NCI-H82 (cell line): ENCODE measurements at places on chromosomes 6 and 20.

DNA sequence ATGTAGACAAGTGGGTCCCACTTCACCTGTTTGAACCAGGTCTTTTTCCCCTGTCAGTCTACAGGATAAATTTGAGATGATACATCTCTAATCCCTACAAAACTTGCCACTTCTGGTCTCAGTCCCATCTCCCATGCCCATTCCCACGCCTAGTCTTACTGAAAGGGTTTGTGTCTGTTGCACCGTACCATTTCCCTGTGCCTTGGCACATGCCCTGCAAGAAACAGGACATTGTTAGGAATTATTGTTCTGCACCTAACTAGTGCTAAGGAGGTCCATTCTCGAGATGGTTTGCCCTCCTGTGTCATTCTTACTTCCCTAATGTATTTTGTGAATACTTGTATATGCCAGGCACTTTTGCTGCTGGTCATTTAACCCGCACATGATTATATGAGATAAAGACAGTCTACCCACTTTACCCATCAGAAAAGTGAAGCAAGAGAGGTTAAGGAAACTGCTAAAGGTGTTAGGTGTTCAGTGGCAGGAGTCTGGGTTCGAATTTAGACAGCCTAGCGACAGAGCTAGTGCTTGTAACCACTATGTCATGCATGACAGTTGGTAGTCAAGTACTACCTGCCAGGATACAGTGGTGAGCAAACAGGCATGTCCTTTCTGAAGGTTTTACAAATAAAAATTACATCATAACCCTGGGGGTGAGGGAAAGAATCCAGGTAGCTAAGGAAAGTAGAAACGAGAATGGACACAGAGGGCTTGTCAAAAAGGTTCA is 12.7 kb downstream of the FAM217A start:
- DNase-seq = no peak

- DNase-seq = peak; percentile 59
These were observed 625 bp upstream of the ECHDC1 start for GRCh38 chr6:127343809-127344659.

- DNase-seq = peak; percentile 68
These were observed 427 bp downstream of the GINM1 start for GRCh38 chr6:149566410-149567193.

DNA sequence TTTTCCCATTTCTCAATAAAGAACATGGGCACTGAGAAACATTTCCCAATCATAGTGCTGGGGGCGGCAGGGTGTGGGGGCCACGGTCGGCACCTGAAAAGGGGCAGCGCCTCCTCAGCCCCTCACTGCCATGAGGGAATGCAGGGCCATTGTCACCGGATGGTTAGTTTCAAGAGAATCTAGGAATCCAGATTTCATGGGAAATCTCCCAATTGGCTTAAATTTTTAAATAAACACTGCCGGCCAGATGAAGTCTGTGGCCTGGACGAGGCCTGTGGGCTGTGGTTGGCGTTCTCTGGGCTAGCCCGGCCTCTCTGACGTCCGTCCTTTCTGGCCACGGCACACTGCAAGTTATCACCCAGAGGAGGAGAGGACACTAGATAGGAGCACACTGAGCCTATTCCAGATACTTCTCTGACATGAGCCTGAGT is 25.6 kb downstream of the MANBAL start:
- no peak for DNase-seq

DNA sequence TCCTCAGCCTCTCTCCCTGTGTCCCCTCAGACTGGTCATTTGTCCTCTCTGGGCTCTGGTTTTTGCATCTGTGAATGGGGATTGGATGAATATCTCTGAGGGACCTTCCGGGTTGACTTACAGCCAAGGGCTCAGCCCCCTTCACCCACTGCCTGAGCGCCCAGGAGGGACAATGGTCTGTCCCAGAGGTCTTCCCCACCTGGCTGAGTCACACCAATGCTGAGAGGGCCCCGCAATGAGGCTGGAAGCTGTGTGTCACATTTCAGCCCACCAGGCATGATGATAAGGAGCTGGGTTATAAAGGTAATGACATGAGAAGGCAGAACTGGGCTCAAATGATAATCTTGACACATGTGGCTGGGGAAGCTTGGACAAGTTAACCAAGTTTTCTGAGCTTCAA is 70.5 kb downstream of the TOX2 start:
- DNase-seq = no peak

GRCh38 chr20:49261173-49261572 is 16.7 kb downstream of the ZNFX1 start:
- no peak for DNase-seq

DNA sequence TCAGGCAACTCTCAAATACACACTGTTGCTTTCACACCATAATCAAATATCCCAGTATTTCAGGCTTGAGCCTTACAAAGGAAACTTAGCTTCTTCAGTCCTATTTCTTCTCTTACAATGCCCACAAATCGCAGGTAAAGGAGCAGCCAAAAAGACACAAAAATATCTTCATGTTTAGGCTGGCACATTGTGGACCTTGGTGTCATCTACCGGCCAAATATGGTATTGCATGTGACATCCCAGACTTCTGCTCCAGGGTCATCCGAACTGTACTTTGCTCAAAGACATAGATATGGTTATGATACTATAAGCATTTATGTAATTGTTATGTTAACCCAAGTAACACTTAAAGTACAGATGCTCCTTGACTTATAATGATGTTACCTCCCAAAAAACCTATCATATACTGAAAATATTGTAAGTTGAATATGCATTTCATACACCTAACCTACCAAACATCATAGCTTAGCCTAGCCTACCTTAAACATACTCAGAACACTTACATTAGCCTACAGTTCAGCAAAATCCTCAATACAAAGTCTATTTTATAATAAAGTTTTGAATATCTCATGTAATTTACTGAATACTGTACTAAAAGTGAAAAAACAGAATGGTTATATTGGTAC is 4.6 kb downstream of the OR2H2 start:
- DNase-seq = peak; percentile 69

- no peak for DNase-seq
These were observed 68.1 kb upstream of the SLC4A11 start for GRCh38 chr20:3307078-3307477.

DNA sequence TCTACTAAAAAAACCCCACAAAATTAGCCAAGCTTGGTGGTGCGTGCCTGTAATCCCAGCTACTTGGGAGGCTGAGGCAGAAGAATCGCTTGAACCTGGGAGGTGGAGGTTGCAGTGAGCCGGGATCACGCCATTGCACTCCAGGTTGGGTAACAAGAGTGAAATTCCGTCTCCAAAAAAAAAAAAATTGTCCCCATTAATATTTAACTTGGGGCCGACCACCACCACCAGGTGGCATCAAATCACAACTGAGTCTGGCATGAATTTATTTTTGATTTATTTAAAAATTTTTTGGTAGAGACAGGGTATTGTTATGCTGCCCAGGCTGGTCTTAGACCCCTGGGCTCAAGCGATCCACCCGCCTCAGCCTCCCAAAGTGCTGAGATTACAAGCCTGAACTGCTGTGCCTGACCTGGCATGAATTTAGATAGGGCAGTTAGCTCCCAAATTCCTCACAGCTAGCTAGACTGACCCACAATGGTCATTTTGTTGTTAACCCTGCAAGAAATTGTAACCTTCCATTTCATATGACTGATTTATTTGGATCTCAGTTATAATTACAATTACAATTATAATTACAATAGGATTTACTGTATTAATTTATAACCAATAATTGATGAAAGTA is 17.1 kb upstream of the BEND3 start:
- peak; percentile 58 for DNase-seq

GRCh38 chr6:170057961-170058877 is 232.7 kb downstream of the DLL1 start:
- DNase-seq = no peak

DNA sequence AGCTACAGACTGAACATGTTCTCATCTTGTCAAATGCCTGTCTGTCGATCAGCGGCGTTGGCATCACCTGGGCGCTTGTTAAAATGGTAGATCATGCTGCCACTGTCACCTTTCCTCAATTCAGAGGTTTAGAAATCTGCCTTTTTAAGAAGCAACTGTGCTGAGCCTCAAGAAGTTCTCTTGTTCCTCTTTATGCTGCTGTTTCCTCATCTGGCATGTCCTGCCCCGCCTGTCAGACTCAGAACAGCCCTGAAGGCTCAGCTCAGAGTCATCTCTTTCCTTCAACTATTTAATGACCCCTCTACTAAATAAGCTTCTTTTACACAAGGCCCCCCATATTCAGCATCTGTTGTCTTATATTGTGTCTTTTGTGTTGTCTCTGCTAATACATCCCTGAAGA is 368.2 kb downstream of the EPM2A start:
- DNase-seq = no peak

GRCh38 chr6:44056392-44057237 is 70.6 kb downstream of the MRPL14 start:
- no peak for DNase-seq

GRCh38 chr20:4813863-4814695 is 92.4 kb downstream of the PRND start:
- DNase-seq = no peak

GRCh38 chr6:71929047-71929446 is 42.7 kb downstream of the RIMS1 start:
- DNase-seq = no peak

GRCh38 chr20:57666106-57666833 is 43.5 kb downstream of the PMEPA1 start:
- DNase-seq = no peak

DNA sequence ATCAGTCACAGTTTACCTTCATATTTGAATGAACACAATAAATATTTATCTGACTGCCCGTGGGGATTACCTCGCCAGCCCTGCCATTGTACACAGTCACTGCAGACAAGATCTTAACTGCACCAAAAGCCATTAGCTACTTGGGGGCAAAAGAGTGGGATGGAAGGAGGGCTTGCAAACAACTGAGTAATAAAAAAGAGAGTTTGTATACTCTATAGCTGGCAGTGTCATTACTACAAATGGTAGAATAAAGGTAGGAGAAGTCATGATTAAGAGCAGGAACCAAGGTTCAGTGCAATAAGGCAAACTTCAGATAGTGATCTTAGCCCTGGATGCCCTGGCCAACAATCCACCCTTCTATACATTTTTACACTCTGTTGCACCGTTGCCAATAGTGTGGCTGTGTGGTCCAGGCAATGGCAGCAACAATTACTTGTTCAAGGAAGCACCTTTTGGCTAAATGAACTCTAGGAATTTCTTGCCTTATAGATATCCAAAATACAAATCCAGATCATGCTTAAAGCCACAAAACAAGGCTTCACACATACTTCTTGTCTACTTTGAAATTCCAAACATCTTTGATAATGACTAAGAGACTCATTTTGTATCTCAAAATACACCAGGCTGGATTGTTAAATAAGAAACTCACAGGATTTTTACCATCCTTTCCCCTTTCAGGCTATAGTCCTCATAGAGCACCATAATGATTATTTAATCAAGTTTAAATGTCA is 955.4 kb upstream of the ADGRB3 start:
- DNase-seq = no peak

- peak; percentile 66 for DNase-seq
These were observed 119.6 kb downstream of the SCML4 start for GRCh38 chr6:107704347-107705013.

DNA sequence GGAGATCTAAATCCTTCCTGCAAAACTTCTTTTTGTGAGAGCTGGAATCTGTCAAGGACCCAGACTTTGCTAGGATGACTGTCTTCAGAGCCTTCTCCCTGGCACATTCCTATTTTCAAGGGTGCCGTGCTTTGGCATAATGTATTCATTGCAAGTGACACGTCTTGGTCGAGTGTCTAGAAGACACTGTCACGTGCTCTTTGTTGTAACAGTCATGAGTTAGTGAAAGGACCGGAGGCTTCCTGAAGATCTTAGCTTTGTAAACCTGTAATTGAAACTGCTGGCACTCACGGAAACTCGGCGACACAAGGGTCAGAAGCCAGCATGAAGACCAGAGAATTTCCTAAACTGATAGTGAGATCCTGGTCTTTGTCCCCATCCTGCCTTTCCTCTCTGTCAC is 19.7 kb upstream of the TAGAP start:
- DNase-seq = no peak

DNA sequence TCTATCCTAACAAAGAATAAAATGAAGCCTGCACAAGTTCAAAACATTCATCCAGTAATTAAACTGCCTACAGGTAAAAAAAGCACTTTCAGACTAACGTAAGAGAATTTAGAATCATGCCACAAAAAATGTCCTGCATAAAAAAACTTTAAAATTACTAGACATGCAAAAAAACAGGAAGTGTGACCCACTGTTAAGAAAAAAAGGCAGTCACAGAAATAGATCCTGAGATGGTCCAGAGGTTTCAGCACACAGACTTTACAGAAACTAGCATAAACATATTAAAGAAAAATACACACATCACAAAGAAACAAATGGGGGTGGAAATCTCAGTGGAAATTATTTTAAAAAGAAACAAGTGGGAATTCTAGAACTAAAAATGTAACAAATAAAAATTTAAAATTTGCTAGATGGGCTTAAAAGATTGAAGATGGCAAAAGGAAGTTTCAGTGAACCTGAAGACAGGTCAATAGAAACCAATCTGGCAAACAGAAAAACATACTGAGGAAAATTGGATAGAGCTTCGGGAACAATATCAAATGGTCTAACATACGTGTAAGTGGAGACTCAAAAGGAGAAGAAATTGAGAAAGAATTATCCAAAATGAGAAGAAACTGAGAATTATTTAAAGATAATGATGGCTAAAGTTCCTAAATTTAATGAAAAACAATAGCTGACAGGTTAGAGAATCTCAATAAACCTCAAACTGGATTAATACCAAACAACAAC is 3.4 kb upstream of the ZNF133 start:
- DNase-seq = no peak

DNA sequence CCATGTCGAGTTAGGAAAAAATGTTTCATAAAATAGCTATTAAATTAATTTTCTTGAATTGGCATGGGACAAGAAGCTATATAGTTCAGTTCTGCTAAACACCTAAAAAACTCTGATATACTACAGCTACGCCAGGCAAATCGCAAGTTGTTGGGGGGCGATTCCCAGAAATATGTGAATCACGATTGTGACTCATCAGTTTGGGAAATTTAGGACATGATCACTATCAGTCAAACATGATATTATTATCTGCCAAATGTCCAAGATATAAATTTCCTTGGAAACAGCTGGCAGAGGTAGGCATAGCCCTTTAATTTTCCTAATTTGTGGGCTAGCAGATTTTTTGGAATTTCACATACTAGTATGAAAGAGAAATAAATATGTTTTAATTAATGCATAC is 123.6 kb downstream of the ATXN1 start:
- no peak for DNase-seq

GRCh38 chr6:155895641-155896040 is 440.0 kb upstream of the NOX3 start:
- DNase-seq = no peak

GRCh38 chr6:118567974-118568373 is 19.9 kb downstream of the PLN start:
- no peak for DNase-seq

DNA sequence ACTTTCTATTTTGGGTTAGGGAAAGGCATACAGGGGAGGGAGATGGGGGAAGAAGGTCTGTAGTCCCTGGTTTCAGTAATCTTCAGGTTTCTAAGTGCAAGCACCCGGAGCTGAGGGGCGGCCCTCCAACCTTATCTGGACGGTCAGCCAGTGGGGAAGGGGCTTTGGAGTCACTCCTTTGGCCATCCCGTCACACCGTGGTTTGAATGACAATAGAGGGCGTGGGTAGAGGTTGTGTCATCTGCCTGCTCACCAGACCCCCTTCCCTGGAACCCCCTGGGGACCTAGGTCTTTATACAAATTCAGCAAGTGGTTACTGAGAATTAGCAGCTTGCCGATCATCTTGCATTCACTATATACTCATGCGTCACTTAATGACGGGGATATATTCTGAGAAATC is 29.1 kb downstream of the STK35 start:
- no peak for DNase-seq

- no peak for DNase-seq
These were observed 62.0 kb upstream of the CD93 start for GRCh38 chr20:23147964-23148730.
